ENCODE measurements at places on chromosomes 5 and 9.

DNA sequence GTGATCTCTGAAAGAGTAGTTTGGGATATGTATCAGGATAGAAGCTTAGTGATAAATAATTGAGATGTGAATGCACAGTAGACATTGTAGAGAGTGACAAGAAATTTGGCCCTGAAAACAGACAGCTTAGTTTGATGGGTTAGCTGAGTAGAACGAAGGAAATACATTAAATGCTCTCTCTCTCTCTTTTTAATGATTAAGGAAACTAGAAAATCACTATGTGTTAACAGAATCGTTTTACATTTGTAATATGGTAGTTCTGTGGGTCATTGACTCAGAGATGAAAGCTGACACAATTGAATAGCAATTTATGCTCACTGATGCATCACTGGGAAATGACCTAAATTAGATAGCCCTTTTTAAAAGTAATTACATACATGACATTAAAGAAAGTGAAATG lies 739.8 kb upstream of the PTPRD start:
- no peak for DNase-seq

- no peak for DNase-seq
These were observed 55.1 kb upstream of the PHYKPL start for GRCh38 chr5:178287791-178288105.

- DNase-seq = no peak
These were observed 2.8 kb downstream of the TMEM171 start for GRCh38 chr5:73122875-73123810.

- no peak for DNase-seq
These were observed 64.6 kb downstream of the ELOVL7 start for GRCh38 chr5:60779466-60779865.

GRCh38 chr5:83568186-83568585 lies 96.6 kb downstream of the VCAN start:
- no peak for DNase-seq

DNA sequence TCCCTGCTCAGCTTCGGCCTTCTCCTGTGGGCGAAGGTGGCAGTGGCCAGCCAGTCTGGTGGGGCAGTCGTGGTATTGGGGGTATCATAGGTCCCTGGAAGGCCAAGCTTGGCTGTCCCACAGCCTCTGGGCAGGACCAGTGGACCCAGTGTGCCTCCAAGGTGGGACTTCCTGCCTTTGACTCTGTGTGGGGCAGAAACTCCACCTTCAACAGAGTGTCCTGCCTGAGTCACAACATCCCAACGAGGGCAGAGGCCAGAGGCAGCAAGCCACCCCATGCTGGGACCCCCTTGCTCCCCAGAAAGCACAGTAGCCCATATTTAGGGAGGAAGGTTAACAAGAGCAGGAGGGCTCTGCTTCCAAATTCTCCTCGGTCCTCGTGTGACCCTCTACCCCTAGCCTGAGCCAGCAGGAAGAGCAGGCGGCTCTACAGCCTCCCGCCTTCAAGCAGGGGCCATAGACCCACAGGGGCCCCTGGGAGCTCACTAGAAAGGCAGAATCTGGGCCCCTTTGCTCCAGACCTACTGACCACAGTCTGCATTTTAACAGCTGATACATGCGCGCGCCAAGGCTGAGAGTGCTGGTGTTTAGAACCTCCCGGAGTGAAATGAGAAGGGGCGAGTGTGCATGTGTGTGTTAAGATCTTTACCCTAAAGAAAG lies 51.6 kb upstream of the FUBP3 start:
- DNase-seq = no peak

- DNase-seq = no peak
These were observed 6.9 kb upstream of the TRAF1 start for GRCh38 chr9:120933310-120934055.

- DNase-seq = no peak
These were observed 14.7 kb upstream of the CFAP157 start for GRCh38 chr9:127692071-127692470.

GRCh38 chr9:121853617-121854395 lies 202.4 kb downstream of the DAB2IP start:
- no peak for DNase-seq

GRCh38 chr5:153780876-153781705 lies 257.6 kb downstream of the FAM114A2 start:
- no peak for DNase-seq

- DNase-seq = no peak
These were observed 632.3 kb upstream of the TLE4 start for GRCh38 chr9:78939311-78940065.

- DNase-seq = no peak
These were observed 1.5 kb downstream of the OMD start for GRCh38 chr9:92422611-92423338.

- no peak for DNase-seq
These were observed 47.5 kb downstream of the SERINC5 start for GRCh38 chr5:80208381-80208780.

DNA sequence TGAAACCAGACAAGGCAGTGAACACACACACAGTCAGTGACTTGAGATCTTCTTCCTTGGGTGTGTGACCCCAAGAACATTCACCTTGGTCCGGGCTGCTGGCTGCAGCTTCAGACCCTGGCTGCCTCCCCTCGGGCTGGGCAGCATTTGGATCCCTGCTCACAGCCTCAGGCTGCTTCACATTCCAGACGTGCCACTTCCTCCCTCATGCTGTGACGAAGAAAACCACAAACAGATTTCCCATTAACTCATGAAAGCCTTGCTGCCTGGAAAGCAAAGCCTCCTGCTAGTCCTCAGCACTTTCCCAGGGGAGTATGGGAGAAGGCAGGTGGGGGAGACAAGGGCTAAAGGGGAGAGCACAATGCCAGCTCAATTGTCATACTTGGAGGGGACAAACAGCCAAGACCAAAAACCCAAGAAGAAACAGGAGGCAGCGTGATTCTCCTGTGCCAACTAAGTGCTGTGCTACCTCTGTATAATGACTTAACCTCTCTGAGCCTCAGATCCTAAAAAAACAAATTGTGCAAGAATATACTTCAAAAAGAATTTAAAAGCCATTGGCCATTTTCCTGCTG lies 594.6 kb upstream of the BRINP1 start:
- DNase-seq = no peak

GRCh38 chr9:136536721-136537241 lies 9.1 kb downstream of the NOTCH1 start:
- DNase-seq = no peak

DNA sequence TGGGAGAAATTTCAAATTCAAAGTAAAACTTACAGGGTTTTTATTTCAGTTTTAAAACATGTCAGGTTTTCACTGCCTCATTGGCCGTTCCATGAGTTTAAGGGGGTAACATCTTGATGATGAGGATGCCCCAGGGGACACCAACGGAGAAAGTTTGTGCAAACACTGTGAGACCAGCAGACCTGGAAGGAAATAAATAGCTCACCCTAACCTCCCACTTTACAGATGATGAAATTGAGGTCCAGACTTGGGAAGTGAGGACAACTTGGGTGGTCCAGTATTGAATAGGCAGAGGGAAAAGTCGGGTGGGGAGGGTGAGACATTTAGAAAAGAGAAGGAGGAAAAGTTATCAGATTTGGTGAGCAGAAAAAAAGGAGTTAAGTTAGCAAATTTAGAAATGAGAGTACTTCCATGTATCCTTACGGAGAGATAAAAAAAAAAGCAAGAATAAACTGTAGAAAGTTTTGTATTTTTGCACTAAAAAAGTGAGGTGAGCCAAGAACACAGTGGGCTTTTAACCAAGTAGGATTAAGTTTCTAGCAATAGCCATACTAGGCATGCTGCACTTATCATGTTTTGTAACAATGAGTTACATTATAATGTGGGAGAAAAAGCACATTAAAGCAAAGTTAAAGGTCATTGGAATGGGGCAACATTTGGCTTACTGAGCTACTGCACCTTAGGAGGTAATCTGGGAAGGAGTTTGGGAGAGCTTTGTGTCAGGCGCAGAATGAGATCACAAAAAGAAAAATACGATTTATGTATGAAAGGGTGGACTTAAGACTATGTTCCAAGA lies 125.1 kb downstream of the GAS1 start:
- no peak for DNase-seq

GRCh38 chr5:166024970-166025369 lies 2266.5 kb upstream of the WWC1 start:
- no peak for DNase-seq

- no peak for DNase-seq
These were observed 258.6 kb downstream of the TLE1 start for GRCh38 chr9:81430727-81431126.

DNA sequence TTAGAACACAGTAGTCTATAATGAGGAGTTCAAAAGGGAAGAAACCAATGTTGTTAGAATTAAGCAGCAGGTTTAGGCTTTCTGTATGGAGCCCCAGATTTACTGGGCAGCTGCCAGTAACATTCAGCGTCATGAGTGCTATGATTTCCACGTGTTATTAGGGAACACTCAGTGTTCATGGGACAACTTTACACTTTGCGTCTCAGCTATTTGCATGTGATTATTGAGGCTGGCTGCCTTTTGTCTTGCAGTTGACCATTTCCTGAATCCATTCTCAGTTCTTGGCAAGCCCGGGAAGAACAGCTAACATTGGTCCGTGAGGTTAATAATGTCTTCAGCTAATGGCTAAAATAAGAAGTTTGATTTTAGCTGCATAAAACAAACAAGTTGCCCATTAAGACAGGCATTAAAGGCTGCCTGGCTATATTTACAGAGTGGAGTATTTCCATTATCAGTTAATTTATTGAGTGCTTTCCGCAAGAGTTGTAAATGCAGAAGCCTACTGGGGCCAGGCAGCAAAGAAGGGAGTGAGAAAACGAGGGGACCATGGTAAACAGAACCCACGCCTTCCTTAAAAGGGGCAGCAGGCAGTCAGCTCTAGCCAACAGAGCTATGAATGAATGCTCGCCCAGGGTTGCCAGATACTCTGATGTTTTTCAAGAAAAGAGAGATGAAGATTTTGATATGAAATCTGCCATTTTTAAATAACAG lies 120.9 kb downstream of the PIP5K1B start:
- no peak for DNase-seq

DNA sequence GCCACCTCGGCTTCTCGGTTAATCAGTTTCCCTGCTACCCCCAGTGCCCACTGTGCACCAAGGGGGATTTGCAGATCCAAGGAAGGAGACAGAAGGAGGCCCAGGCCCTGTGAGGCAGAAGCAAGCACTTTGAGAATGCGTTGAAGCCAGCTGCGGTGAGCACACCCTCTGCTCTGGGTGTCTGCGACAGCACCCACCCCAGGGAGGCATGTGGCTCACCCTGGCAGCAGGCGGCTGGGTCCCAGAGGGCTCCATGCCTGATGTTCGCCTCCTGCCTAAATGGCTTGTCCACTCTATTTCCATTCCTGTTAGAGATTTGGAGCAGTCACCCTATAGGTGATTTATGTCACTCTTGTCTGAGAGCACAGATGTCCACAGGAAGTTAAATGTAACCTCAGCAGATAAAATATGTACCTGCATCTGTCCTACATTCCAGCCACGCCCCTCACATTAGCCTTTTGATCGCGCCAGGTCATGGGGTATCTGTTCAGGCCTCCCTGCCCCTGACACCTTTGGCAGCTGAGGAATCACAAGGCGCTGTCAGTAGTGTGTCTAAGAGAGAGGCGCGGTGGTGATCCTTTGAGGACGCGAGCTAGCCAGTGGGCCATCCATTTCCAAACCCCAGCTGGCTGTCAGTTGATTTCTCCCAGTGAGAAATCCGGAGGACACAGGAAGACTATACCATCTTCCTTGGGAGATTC lies 28.1 kb downstream of the PTGES2 start:
- DNase-seq = no peak

DNA sequence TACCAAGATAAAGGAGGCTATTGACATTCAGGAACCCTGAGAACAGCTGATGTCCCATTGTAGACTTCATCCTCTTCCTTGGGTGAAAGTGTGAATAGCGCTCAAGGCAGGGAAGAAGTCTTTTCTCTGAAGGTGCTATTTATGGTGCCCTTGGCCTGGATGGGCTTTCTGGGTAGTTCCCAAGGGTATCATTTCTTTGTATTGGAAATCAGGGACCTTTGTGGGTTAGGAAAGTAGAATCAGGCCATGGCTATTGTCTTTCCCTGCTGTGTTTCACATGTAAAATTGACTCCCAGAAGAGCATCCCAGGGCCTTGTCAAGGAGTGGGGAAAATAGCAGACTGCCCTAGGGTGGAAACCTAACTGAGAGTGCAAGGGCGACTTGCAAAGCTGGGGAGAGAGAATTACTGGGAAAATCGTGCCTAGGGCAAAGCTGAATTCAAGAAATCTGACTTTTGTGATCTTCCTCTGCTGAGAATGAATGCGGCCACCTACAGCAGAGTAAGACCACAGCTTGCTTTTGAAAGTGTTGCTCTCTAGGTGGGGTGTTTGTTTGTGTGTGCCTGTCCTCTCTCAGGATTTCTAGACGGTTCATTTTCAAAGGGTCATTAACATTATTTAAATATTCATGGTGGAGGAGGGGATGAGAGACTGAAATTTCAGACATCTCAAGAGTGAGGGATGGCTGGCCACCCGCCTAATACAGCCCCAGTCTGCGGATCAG lies 160.6 kb downstream of the C9orf152 start:
- no peak for DNase-seq

- no peak for DNase-seq
These were observed 106.9 kb downstream of the SPOCK1 start for GRCh38 chr5:137392261-137392660.

DNA sequence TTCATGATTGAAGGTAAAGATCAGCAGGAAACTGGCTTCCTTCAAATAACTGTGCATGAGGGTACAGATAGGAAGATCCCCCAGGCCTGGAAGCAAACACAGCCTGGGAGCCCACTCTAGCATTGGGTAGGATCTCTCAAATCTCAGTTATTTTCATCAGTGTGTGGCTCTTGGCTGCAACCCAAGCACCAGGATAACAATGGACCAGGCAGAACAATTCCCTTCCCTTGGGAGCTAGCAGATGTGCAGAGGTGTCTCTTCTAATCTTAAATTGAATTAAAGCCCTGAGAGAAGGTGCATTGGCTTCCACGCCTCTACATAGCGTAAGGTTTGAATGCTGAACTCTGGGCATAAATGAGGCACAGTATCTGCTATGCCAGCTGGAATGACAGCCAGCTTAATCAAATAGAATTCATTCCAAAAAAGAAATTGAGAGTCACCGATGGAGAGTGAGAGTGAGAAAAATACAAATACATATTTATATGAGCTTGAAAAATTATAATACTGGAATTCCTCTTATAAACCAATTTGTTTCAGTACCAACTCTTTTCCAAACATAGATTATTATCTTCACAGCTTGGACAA lies 957.3 kb downstream of the CDH12 start:
- DNase-seq = no peak

DNA sequence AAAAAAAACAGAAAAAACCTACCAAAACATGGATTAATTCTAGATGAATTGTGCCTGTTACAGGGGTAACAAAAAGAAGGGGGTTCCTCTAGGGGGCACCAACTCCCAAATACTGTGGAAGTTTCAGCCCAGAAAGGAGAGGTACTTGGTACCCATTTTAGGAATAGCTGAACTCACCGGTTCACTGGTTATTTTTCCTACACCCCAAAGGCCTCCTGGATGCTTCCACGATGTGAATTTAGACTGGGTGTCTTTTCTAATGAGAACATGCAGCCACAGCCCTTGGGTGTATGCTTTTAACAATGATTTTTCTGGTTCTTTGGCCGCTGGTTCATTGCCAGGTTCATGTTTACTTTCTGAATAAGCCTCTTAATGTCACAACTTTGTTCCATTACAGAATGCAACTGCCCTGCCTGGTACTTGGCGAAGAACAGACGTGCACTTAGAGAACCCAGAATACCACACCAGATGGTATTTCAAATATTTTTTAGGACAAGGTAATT lies 46.7 kb downstream of the GARNL3 start:
- no peak for DNase-seq

Measured in NCI-H187 (cell line).